ENCODE measurements at places on chromosomes 12 and 14.

DNA sequence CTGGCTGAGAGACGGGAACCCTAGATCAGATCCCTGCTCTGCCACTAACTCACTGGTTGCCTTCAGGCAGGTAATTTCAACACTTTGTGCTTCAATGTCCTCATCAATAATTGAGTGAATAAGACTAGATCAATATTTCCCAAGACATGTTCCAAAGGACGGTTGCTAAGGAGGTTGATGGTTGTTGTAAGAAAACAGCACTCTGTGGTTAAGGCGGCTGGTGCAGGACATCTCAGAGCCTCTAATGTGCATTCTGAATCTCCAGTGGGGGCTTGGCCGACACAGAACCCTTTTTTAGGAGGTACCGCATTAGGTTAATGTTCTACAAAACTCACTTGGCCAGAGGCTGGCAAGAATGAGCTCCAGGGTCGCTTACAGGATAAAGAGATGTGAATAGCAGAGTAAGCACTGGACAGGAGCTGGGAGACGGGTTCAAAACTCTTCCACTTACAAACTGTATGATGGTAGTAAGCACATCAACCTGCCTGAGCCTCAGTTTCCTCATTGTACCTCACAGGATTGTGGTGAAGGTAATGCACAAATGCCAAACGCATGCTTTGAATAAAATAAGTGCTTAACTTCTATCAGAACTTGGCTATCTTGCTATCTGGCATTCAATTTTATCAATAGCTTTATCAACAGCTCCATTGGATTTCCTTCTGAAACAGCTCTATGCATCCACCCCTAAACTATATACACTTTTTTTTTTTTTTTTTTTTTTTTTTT lies 136.9 kb upstream of the PARP11 start:
- no peak for DNase-seq

DNA sequence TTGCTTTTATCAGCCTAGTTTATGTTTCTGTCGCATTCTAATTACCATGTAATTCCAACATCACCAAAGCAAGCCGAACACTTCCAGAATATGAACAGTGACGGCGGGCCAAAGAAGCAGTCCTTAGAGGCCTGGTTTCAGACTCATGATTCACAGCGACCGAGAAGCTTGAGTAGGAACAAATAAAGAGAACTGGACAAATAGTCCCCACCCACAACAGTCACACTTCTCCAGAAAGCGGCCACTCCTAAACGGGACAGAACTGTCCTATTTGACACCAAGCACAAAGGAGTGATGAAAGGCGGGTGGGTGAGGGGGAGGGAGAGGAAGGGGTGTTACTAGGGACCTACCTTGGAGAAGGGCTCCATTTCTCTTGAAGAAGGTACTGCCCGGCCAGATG lies 136.4 kb downstream of the FOXN3 start:
- no peak for DNase-seq

DNA sequence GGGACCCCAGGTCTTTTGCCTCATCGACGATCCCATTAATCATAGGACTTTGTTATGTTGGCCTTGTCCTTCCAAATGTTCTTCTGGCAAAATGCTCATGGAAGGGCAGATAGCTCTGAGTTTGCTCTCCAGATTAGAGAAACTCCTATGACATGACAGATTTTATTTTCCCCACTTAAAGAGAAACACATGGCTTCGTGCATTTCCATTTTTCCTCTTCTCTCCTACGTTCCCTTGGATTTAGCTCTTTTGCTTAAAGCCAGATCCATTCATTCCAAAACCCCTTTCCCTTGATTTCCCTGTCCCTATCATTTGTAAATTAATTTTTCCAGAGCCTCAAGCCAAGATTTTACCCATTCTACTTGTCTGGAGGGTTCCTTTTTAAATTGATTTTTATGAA lies 2.9 kb downstream of the PRIMA1 start:
- DNase-seq, result no peak

DNA sequence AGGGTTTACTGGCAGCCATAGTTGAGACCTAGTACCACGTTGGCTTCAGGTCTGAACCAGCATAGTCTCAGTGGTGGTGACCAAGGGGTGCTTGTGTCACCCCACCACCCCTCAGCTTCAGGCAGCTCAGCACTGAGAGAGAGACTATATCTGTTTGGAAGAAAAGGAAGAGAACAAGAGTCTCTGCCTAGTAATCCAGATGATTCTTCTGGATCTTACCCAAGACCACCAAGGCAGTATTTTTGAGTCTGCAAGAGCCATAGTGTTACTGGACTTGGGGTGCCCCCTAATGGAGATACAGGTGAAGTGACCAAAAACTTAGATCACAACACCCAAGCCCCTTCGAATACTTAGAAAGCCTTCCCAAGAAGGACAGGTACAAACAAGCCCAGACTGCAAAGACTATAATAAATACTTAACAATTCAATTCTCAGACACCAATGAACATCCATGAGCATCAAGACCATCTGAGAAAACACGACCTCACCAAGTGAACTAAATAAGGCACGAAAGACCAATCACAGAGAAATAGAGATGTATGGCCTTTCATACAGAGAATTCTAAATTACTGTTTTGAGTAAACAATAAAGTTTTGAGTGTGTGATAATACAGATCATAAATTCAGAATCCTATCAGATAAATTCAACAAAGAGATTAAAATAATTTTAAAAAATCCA lies 107.0 kb downstream of the HELB start:
- DNase-seq, result peak; percentile 36

- DNase-seq, result no peak
Measured at GRCh38 chr12:91138337-91138920, 27.1 kb upstream of the LUM start.

DNA sequence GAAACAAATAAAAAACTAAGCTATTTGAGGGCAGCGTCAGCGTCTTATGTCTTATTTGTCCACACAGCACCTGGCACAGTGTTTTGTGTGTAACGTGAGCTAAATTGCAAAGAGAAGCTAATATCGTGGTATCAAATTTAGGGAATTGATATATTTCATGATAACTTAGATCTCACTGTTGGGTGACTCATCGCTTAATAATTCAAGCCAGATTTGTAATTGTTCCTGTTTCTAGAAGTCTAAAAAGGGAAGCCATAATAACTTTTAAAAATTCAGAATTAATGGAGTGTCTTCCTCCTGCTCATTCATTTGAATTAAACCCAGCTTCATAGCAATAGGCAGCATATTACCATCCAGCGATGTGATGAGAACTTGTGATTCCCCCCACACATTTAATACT lies 214.7 kb downstream of the PDZRN4 start:
- DNase-seq, result no peak

DNA sequence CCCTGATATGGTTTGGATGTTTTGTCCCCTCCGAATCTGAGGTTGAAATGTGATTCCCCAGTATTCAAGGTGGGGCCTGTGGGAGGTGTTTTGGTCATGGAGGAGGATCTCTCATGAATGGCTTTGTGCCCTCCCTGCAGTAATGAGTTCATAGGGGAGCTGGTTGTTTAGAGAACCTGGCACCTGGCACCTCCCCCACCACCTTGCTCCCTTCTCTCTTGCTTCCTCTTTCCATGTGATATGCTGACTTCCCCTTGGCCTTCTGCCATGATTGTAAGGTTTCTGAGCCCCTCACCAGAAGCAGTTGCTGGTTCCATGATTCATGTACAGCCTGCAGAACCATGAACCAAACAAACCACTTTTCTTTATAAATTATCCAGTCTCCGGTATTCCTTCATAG lies 32.6 kb downstream of the CD163L1 start:
- no peak for DNase-seq

DNA sequence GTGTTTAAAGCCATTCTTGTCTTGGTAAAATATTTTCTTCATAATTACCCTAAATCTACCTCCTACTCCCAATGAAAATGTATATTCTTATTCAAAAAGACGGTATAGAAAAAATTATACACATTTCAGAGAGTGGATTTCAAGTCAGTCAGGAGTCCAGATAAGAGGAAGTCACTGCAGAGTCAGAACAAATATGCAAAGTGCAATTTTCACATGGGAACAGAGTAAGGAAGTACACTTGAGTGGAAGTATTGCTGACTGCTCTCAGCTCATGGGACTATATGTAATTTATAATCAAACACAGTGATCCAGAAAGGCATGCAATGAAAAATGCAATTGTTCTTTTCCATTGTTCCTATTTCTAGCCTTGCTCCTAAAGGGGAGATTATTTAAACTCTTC lies 1128.0 kb downstream of the AACS start:
- no peak for DNase-seq

DNA sequence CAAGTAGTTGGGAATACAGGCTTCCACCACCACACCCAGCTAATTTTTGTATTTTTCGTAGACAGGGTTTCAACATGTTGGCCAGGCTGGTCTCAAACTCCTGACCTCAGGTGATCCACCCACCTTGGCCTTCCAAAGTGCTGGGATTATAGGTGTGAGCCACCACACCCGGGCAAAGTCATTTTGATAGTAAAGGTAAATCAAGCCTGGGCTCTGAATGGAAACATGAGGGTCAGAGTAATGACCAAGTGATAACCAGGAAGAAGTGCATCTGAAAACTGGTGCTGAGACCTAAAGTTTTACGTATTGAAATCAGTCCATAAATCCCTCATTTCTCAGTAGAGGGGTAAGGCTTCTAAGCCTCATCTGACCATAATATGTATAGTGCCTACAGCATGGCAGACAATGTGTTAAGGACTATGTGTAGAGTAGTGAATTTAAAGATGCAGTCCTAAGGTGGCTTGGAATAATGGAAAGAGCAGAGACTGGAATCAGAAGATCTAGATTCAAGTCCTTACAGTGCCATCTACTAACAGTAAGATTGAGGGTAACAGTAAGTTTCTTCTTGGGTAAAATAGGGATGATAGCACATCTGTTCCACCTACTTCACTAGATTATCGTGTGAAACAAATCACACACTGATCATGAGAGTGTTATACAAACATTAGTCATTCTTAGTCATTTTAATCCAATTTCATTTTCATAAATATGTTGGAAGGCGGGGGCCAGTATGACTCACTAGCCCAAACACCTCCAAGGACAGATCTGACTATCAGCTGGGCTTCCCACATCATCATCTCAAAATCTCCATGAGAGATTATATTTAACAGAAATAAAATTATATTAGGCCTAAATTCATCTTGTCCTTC lies 11.2 kb downstream of the MAP4K5 start:
- DNase-seq, result peak; percentile 46

DNA sequence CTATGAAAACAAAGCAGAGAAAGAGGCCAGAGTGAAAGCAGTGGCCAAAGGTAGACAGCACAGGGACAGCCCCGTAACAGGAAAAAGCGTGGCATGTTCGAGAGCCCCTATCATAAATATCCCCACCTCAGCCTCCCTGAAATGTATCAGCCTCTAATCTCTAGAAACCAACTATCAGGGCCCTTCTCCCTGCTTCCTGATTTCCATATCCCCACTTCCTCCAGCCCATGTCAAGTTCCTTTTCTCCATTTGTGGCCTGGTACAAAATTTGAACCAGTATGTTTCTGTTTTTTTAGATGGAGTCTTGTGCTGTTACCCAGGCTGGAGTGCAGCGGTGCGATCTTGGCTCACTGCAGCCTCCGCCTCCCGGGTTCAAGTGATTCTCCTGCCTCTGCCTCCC lies 16.9 kb downstream of the DEPDC4 start:
- no peak for DNase-seq

DNA sequence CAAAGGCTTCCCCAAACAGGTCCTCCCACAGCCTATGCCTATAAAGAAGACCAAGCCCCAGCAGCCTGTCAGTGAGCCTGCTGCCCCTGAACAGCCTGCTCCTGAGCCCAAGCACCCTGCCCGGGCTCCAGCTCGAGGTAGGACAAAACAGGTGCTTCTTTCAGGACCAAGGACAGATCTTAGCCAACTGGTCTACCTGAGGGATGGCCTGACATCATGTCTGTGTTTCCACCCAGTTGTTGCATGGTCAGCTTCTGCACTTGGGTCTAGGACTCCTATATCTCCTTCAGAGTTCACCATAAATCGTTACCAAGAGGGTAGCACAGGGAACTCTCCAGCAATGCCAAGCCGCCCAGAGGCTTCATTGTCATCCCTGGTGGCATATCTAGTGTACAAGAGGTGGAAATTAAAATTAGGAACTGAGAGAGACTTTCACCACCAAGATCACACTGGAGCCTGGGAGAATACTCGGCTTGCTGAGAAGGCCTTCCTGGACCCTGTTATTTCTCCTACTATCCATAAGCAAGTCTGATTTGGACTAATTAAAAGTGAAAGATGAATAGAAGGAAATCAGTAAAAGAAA lies 38.2 kb upstream of the OAS1 start:
- DNase-seq, result no peak

- no peak for DNase-seq
Measured at GRCh38 chr12:24072302-24072701, 122.8 kb upstream of the SOX5 start.

- DNase-seq, result no peak
Measured at GRCh38 chr12:14362352-14362751, 3.1 kb upstream of the ATF7IP start.

DNA sequence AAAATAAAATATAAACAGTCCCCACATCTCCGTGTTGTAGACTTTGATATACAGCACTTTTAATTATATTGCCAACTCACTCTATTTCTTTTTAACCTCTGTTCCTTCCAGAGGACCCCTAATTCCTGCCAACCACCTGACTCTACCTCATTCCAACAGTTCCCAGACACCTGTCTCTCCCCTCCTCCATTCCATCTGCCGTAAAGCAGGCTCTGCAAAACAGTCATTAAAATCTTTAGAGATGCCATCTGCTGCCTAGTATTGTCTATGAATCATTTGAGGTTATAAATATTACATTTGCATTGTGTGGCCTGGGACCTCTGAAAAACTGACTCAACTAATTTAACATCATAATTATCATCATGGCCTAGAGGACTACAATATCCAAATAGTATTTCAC lies 148.8 kb upstream of the DCN start:
- DNase-seq, result no peak

DNA sequence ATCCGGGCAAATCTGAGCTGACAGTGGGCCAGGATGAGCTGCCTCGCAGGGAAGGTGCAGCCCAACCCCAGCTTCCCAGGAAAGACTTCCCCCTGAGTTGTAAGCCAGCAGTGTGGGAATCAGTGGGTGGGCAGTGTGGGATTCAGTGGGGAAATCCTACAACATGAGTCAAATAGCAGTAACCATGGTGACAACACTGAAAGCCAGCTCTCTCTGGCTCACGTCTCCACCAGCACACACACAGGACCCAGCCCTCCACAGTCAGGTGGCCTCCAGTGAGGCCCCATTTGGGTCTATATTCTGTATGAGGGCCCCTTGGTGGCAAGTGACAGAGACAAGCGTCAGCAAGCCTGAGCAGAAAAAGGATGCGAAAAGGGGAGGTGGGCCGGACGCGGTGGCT lies 6.0 kb upstream of the LGALS3 start:
- peak; percentile 92 for DNase-seq

- no peak for DNase-seq
Measured at GRCh38 chr14:93909429-93910128, 17.6 kb upstream of the FAM181A start.

- DNase-seq, result peak; percentile 36
Measured at GRCh38 chr14:102824832-102825231, 47.6 kb downstream of the TRAF3 start.

All from skeletal muscle cell (primary cell).